Hematopoietic multipotent progenitor cell (in vitro differentiated cells): ENCODE measurements at places on chromosomes 13 and 19. TPM values are rescaled to one million over a fixed set of nuclear protein-coding genes. Genes with fewer than 3 reads are reported as not detected.

DNA sequence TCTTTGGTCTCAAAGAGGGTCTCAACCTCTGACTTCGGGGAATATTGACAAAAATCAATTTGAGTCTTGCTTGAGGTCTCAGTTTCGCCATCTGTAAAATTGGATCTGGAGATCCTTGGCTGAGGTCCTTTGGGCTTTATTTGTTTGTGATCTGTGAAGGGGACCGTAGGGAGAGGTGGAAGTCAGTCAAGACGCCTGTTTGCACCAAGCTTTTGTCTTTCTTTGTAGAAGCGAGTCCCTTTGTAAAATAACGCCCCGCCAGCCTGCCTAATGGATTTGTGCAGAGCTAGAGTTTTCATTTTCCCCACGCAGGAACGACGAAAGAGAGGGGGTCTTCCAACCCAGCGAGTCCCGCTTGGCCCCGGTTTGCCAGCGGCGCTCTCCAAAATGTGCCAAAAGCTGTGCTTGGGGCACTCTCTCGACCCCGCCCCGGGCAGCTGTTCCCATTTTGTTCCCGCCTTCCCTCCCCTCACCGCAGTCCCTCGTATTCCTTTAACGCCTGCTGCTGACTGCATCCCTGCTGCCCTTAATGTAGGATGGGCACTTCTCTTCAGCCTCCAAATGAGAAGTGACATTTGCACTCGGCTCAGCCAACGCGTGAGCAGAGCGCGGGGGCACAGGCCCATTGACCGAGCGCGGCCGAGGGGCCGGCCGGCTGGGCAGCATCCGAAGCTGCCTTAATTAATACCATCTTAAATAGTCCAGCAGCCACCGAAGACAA is 13.0 kb downstream of the ZIC5 start:
- DNase-seq = no peak

GRCh38 chr19:14138576-14139265 is 2.3 kb upstream of the ASF1B start:
- DNase-seq = no peak

DNA sequence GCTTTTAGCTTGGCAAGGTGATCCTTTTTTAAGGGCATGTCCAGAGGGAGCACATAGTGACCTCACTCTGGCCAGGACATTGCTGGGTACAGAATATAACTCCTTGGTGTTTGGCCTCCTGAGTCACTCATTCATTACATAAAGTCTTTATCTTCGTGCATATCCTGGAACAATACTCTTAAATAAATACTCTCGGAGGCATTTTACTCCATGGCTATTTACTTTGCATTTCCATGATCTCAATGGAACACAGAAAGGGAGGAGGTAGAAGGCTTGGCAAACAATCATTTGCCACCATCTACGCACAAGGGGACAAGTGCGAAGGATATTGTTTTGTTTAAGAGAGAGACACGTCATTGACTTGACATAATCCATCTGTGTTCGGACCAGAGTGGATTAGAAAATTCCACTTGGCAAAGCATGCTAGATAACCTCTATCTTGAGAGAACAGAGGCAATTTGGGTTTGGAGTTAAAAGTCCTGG is 210.0 kb downstream of the IRS2 start:
- DNase-seq = no peak

- DNase-seq = no peak
Observed at GRCh38 chr19:53868091-53868891, 608 bp downstream of the MYADM start.

GRCh38 chr19:3055741-3056416 is 6.4 kb downstream of the TLE5 start:
- no peak for DNase-seq

GRCh38 chr19:2587001-2587719 is 111.2 kb downstream of the GADD45B start:
- DNase-seq = no peak

DNA sequence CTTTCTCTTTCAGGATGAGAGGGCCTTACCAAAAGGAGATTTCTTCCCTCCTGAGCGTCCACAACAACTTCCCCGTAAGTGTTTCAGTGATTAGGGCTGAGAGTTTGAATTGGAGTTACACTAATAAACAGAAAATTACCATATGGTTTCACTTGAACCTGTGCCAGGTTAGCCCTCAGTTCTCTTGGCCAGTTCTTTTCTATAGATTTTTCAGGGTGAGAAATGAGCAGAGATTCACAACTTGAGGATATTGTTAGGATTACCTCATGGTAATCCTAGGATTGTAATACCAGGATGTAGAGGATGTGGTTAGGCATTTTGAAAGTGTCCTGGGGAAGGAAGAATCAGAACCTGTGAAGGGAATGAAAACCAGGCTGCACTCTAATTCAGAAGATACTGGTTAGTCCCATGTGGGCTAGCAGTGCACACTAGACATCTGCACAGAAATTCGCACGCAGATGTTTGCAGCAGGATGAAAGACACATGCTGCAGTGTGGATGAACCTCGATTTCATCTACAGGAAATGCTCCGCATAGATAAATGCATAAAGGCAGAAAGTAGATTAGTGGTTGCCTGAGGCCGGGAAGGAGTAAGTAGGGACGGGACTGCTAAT is 24.1 kb downstream of the HNRNPM start:
- DNase-seq = no peak

DNA sequence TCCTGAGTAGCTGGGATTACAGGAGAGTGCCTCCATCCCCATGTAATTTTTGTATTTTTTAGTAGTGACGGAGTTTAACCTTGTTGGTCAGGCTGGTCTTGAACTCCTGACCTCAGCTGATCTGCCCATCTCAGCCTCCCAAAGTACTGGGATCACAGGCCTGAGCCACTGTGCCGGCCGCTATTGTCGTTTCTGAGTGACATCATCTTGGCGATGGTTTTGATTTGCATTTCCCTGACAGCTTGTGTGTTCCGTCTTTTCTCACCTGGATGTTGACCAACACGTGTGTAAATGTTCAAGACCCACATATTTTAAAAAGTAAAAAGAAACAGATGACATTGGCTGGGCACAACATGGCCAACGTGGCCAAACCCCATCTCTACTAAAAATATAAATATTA is 12.8 kb upstream of the MKNK2 start:
- DNase-seq = no peak

- no peak for DNase-seq
Observed at GRCh38 chr19:46030812-46031550, 8.1 kb upstream of the PGLYRP1 start.

- DNase-seq = no peak
Observed at GRCh38 chr19:44839276-44839675, 6.8 kb upstream of the NECTIN2 start.

GRCh38 chr19:40241809-40242384 is 15.4 kb upstream of the CCNP start:
- no peak for DNase-seq

GRCh38 chr13:95921485-95921884 is 131.7 kb downstream of the UGGT2 start:
- DNase-seq = no peak

SMIM44 gene
- not detected for total RNA-seq

FBXO17 gene
- total RNA-seq = 0.27 TPM

IL4I1 gene
- 0.81 TPM for total RNA-seq

CNN1 gene
- under 0.01 TPM for total RNA-seq
